Bone marrow (tissue), 2 donors: ENCODE measurements at places on chromosomes 7 and 10.

GRCh38 chr7:26515314-26515842, 223.7 kb downstream of the SNX10 start:
- DNase-seq = no peak

DNA sequence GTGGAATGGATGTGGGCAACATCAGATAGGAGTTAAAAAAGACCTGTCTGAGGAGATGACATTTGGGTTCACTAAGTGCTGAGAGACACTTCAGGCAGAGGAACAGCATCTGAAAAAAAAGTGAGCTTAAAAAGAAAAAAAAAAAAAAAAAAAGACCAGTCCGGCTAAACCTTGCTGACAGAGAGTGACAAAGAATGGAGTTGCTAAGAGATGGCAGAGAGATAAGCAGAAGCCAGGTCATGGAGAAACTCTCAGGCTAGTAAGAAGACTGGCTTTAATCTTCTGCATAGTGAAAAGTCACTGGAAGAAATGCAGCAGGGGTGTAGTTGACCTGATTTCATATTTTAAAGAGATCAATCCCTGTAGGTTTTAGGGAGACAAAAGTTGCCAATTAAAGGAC, 711.1 kb upstream of the SEMA3D start:
- no peak for DNase-seq

- no peak for DNase-seq
Measured at GRCh38 chr7:18262058-18262457, 233.5 kb upstream of the HDAC9 start.

DNA sequence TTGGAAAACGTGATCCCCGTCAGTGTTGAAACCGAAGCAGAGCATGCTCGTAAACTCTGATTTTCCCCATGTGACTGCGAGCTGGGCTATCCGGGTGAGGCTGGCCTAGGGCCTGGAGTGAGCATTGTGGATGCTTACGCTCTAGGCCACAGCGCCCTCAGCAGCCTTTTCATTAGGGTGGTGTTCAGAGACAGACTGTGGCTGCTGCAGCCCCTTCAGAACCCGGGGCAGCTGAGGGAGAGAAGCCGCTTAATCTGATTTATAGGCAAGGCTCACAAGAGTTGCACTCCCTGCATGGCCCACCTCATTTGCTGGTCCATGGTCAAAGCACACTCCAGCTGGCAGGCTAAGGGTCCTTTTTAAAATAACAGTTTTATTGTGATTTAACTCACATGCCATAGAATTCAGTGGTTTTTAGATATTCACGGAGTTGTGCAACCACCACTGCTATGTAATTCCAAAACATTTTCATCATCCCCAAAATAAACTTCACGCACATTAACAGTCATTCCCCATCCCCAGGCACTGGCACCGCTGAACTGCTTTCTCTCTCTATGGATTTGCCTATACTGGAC, 72.5 kb downstream of the SYPL1 start:
- DNase-seq = no peak

GRCh38 chr7:5451391-5451790, 27.8 kb upstream of the TNRC18 start:
- DNase-seq = no peak
